ENCODE measurements at places on chromosomes 13 and 19.

- no peak for DNase-seq
Observed at GRCh38 chr13:35879111-35879510, 252.1 kb downstream of the DCLK1 start.

- DNase-seq, result no peak
Observed at GRCh38 chr13:37443538-37443937, 155.0 kb downstream of the POSTN start.

DNA sequence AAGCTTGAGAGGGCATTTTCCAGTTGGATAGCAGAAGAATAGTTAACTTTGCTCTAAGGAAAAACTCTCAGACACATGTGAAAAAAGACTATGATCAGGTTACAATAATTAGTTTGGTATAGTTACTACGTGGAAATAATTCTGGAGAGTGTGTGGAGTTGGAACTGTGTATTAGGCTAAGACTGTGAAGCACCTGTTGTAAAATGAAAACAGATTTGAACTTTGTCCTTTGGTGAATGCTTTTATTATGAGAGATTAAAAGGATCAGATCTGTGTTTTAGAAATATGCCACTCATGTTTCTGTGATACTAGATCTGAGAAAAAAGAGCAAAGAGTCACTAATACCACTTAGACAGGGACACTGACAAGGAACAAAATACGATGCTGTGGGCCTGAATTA is 807.5 kb upstream of the ATXN8OS start:
- DNase-seq, result no peak

GRCh38 chr19:48812094-48812929 is 1.5 kb upstream of the BCAT2 start:
- DNase-seq, result peak; percentile 83

DNA sequence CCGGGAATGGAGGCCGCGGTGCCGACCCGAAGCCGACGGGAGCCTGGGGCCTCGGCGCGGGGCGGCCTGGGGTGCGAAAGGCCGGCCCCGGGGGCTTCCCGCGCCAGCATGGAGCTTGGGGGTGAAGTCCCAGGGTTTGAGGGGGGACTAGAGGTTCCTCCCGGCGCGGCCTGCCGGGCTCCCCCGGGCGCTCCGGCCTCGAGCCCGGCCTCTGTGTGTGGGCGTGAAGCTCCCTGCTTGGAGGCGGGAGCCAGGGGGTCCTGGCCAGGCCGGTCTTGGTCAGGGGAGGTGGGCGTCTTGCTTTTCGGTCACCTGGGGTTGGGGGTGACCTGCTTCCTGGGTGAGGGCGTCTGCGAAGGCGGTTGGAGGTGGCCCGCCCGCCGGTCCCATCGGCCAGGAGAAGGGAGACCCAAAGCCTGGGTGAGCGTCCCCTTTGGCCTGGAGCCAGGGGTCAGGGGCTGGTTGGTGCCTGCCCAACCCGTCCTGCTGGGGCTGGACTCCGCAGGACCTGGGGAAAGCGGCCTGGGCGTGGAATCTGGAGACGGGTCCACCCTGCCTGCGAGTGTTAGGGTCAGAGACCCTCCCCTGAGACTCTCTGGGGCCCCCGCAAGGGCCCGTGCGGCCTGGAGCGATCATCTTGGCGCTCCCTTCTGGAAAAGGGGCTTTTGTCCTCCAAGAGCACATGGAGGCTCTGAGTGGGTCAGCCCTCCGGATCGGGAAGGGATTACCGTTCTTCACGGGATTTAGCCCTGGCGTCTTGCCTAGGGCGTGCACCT is 535 bp downstream of the BSG start:
- DNase-seq, result no peak

DNA sequence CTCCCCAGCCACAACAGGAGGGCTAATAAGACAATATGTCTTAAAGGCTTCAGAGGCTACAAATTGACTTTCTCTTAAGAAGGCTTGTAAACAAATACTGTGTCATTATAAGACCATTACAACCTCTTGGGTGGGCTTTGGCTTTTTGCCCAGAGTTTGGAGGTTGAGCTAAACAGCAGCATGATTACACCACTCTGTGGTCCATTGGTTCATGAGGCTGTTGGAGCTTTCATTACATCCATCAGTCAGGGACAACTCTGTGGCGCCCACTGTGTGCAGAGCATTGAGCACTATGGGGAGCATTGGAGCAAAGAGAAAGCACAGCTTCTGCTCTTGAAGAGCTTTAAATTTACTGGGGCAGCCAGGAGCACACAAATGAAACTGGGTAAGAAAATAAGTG is 75.9 kb downstream of the TNFSF11 start:
- no peak for DNase-seq

GRCh38 chr19:4075373-4075772 is 8.7 kb upstream of the ZBTB7A start:
- no peak for DNase-seq
